ENCODE measurements at places on chromosomes 13 and 19. TPM values are rescaled to one million over a fixed set of nuclear protein-coding genes. Genes with fewer than 3 reads are reported as not detected.

The OLFM2 gene
- total RNA-seq = 0.72 TPM

The MLNR gene
- total RNA-seq = not detected

The LILRA5 gene
- total RNA-seq = 0.36 TPM

The RABAC1 gene
- total RNA-seq = 117 TPM

DNA sequence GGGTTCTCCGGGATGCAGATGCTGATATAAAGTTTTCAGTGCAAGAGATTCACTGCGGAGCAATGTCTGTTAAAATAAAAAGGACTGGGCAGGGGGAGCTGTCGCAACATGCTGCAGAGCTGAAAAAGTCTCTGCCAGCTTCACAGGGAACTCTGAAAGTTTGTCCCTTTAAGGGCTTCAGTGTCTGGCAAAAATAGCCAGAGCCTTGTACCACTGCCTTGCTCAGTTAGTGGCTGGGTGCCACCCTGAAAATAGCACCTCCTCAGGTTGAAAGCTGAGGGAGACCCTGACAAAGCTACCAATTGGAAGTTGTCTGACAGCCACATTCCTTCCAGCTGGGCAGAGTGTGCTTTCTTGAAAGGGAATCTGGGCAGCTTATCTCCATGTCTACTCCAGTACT, 3.0 kb upstream of the NDFIP2 start:
- H3K27ac ChIP-seq = no peak overlapping the region
- no peak for DNase-seq
- no peak overlapping the region for H3K4me3 ChIP-seq
- H3K4me1 ChIP-seq = peaks cover 9% of the 10 kb centered on the region
- H3K27me3 ChIP-seq = peaks cover 10% of the 10 kb centered on the region
- no peaks in the 10 kb centered on the region for H3K36me3 ChIP-seq

The CGB2 gene
- total RNA-seq = not detected

The COL5A3 gene
- 9.1 TPM for total RNA-seq

DNA sequence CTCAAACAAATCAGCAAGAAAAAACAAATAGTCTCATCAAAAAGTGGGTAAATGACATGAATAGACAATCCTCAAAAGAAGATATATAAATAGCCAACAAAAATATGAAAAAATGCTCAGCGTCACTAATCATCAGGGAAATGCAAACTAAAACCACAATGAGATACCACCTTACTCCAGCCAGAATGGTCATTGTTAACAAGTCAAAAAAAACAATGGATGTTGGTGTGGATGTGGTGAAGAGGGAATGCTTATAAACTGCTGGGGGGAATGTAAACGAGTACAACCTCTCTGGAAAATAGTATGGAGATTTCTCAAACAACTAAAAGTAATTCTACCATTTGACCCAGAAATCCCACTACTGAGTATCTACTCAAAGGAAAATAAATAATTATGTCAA, 239.2 kb upstream of the RFC3 start:
- no peaks in the 10 kb centered on the region for H3K4me1 ChIP-seq
- H3K4me3 ChIP-seq = no peak overlapping the region
- peaks cover 3% of the 10 kb centered on the region for H3K27me3 ChIP-seq

The RXFP2 gene
- total RNA-seq = not detected

The F7 gene
- not detected for total RNA-seq

The PRR19 gene
- total RNA-seq = 0.36 TPM

The PGLYRP2 gene
- not detected for total RNA-seq

The RUBCNL gene
- total RNA-seq = 6.5 TPM

The BRME1 gene
- 0.59 TPM for total RNA-seq

- H3K4me3 ChIP-seq = no peak overlapping the region
- H3K27me3 ChIP-seq = peaks cover 17% of the 10 kb centered on the region
- H3K4me1 ChIP-seq = peaks cover 3% of the 10 kb centered on the region
- no peak overlapping the region for H3K27ac ChIP-seq
Measured at GRCh38 chr13:31848621-31849020, 109.3 kb downstream of the RXFP2 start.

The LGALS4 gene
- not detected for total RNA-seq

DNA sequence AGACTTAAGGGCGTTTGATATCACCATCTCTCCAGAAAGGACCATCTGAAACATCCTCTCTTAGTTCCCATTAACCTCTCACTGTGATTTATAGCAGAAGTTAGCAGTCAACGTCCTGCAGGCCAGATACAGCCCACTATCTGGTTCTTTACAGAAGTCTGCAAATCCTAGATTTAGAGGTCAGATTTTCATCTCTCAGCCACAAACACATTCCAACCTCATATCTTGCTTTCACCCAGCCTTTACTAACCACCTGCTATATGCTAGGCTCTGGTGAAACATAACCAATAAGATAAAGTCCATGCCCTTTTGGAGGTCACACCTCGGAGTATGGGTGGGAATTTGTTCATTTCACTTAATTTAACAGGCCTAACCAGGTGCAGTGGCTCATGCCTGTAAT, 76.8 kb upstream of the CACNA1A start:
- no peaks in the 10 kb centered on the region for H3K36me3 ChIP-seq
- no peak for DNase-seq
- H3K4me1 ChIP-seq = peaks cover 6% of the 10 kb centered on the region

GRCh38 chr13:97574926-97575325, 141.0 kb downstream of the RAP2A start:
- H3K27me3 ChIP-seq = no peaks in the 10 kb centered on the region
- H3K4me3 ChIP-seq = no peak overlapping the region
- no peak for DNase-seq
- H3K36me3 ChIP-seq = no peaks in the 10 kb centered on the region
- no peaks in the 10 kb centered on the region for H3K4me1 ChIP-seq

GRCh38 chr19:35491836-35492360, 1.6 kb upstream of the KRTDAP start:
- H3K4me1 ChIP-seq = no peaks in the 10 kb centered on the region
- peak; percentile 58 for DNase-seq
- H3K4me3 ChIP-seq = no peak overlapping the region
- H3K36me3 ChIP-seq = no peaks in the 10 kb centered on the region
- peaks cover 17% of the 10 kb centered on the region for H3K27me3 ChIP-seq
- H3K27ac ChIP-seq = no peak overlapping the region

DNA sequence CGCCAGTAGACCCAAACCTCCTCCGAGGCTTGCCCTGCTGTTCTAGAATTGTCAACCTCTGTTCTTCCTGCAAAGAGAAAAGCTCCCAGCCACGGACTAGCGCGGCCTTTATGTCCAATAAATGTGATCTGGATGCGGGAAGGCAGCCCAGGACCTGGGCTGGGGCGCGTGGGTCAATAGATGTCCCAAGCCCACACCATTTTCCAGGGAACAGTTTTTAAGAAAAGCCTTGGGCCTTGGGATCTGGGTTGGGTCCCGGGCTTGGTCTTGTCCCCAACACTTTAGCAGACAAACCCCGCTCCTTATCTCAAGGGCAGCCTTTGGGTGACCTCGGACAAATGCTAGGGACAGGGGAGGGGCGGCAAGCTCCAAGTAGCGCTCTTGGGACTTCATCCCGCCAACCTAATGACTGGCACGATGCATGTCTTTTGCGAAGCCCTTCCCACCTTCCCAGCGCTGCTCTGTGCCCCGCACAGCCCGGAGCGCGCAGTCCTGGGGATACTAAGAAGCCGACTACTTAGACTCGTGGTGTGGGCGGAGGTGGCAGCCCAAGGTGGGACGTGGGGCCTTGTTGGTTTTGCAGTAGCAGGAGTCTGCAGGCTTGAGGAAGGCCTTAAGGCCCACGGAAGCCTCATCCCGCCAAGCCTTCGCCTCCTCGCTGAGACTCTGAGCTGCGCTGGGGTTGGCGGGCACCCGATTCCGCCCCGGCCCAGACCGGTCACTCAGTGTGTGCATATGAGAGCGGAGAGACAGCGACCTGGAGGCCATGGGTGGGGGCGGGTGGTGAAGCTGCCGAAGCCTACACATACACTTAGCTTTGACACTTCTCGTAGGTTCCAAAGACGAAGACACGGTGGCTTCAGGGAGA, 10.8 kb downstream of the SOX21 start:
- no peaks in the 10 kb centered on the region for H3K4me1 ChIP-seq
- H3K27ac ChIP-seq = no peak overlapping the region

The EDNRB gene
- total RNA-seq = 0.29 TPM

- no peak overlapping the region for H3K4me3 ChIP-seq
- no peak overlapping the region for H3K27ac ChIP-seq
- no peak for DNase-seq
- H3K27me3 ChIP-seq = no peaks in the 10 kb centered on the region
- no peaks in the 10 kb centered on the region for H3K36me3 ChIP-seq
Measured at GRCh38 chr13:87820241-87820640, 149.1 kb downstream of the SLITRK5 start.

DNA sequence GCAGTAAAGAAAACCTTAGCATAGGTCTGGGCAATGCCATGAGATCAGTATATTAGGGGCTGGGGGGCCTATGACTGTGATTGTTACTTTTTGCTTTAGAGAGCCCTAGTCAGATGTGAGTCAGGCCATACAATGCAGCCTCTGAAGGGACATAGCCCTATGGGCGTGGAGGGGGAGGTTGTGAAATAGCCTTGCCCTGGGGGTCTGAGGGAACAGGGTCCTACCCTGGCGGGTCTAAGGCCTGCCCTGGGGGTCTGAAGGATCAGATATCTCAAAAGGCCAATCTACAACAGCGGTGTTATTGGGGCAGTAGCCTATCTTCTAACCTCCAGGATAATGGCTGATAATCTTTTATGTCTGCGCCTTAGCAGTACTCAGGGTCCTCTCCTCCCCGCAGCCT, 13.8 kb upstream of the SLC1A5 start:
- no peaks in the 10 kb centered on the region for H3K27me3 ChIP-seq
- no peak for DNase-seq
- H3K4me3 ChIP-seq = no peak overlapping the region
- H3K36me3 ChIP-seq = no peaks in the 10 kb centered on the region
- no peak overlapping the region for H3K27ac ChIP-seq
- no peaks in the 10 kb centered on the region for H3K4me1 ChIP-seq

The SHC2 gene
- total RNA-seq = 1.5 TPM

- DNase-seq = no peak
- H3K4me1 ChIP-seq = no peaks in the 10 kb centered on the region
- H3K36me3 ChIP-seq = no peaks in the 10 kb centered on the region
- no peak within 1 kb of the TSS for H3K4me3 ChIP-seq
Measured at GRCh38 chr19:35228177-35228930, at the start of gene FAM187B. Gene FAM187B, minus strand, starts transcription at chr19:35228739. Its CDS starts 59 bp downstream, at chr19:35228680.

All from osteoblast (primary cell).